ENCODE measurements at places on chromosomes 5 and 9.

DNA sequence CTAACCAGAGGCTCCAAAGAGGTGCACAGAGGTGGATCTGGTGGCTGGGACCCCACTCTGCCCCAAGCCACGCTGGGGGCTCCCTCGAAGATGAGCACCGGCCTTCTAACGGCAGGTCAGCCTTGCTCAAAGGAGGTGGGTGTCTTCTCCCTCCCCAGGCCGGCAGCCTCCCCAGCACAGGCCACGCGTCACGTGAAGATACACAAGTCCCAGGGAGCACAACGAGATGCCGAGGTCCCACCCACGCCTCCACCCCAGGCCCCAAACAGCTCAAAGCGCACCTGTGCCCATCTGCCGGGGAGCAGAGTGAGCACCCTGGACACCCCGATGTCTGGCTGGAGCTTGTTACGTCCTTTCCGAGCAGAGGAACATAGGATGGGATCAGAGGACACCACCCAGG lies 12.1 kb downstream of the PNPLA7 start:
- no peak for DNase-seq

DNA sequence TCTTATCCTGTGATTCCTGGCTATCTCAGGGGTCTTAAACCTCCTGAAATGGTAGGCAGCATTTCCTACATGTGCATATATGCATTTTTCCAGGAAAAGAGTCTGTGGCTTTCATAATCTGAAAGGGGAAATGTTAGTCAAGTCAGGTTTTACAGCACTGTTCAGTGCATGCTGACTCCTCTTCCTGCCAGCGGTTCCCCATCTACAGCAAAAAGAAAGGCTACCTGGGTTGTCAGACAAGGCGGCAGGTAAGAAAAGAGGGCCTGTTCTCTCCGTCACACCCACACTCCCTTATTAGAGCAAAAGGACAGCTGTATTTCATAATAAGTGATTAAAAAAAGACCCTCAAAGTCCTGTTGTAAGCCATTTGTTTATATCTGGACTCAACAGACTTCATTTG lies 4.3 kb upstream of the SPATA6L start:
- no peak for DNase-seq

DNA sequence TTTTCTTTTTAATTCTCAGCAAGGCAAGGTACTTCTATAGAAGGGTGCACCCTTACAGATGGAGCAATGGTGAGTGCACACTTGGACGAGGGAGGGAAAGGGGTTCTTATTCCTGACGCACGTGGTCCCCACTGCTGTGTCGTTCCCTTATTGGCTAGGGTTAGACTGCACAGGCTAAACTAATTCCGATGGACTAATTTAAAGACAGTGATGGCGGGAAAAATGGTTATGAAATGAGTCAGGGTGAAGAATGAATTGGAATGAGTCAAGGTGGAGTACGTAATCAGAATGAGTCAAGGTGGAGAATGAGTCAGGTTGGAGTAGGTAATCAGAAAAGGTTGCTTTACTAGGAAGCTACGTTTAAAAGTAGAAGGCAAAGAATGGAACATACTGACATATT lies 2.1 kb upstream of the HMGCS1 start:
- no peak for DNase-seq

- DNase-seq, result no peak
These were observed 17.0 kb upstream of the ERGIC1 start for GRCh38 chr5:172816925-172817562.

- DNase-seq, result no peak
These were observed 174.2 kb upstream of the PUM3 start for GRCh38 chr9:3018071-3018470.

DNA sequence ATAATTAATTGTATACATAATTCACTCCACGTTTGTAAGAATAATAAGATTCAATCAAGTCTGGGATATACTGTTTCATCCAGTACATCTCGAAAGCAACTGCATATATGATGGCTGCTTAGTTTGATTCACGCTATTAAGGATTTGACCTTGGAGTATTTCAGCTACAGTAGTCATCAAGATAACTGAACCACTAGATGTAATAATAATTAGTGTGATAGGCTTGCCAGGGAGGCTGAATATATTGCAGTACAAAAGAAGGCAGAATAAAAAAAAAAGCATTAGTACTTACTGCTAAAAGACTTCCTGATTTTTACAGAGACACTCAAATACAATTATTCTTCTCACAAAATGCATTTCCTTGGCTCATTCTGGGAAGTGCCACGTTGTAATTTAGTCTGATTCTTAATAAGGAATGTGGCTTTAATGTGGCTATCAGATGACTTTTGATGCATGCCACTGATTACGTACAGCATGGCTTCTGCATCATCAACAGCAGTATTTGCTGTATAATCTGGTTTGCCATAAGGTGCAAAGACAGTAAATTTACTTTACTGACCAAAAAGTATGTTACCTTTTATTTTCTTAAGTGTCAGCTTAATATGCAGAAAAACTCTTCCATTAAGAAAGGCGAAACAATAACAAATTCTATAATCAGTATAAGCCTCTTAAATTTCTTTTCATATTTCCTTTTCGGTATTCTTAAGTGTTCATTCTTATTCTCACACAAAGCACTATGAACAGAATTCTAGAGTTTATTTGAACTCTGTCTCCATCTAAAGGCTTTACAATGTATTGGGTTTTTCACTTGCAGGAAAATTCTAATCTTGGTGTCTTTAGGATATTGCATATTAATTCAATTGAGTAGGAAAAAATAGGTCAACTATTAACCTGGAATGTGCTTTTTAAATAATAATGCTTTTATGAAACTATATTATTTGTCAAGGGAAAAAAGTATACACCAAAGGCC lies 166.4 kb downstream of the SLF1 start:
- no peak for DNase-seq

GRCh38 chr5:108145351-108145750 lies 236.5 kb downstream of the FBXL17 start:
- no peak for DNase-seq

GRCh38 chr5:179261301-179262125 lies 83.7 kb downstream of the ADAMTS2 start:
- DNase-seq, result no peak

Data from activated T-helper 1 cell treated with anti-CD3 and anti-CD28 coated beads, Interleukin-2, amount 50 U/mL, for 16 hours (primary cell).